Smooth muscle cell of bladder (primary cell): ENCODE measurements at places on chromosomes 4 and X. TPM values are rescaled to one million over a fixed set of nuclear protein-coding genes. Genes with fewer than 3 reads are reported as not detected.

YY2 gene
- 1.00 and 1.2 TPM in 2 replicates for total RNA-seq

SEPTIN6 gene
- total RNA-seq = 13.9 and 20.5 TPM in 2 replicates

CDKL5 gene
- 2.9 and 3.3 TPM in 2 replicates for total RNA-seq

GUCY1B1 gene
- 6.3 and 10.2 TPM in 2 replicates for total RNA-seq

MAPK10 gene
- 14.4 and 26.0 TPM in 2 replicates for total RNA-seq

PCDH10 gene
- total RNA-seq = 0.28 and 1.8 TPM in 2 replicates

PPA2 gene
- total RNA-seq = 55.6 and 61.5 TPM in 2 replicates
